ENCODE measurements at places on chromosomes 4 and X.

DNA sequence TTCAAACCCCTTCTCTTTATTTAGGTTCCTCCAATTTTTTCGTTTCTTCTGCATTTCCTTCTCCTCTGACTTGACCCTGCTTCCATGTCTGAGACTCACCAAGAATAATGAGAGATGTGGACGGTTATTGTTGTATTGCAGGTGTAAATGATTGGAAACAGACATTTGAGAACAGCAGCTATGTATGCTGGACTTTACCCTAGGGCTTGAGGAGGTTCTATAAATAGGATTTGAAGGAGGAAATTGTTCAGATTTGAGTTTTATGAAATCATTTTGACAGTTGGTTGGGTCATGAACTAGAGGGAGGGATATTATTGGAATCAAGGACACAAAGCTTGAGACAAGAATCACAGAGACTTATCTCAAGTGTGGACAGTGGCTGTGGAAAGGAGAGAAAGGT lies 614.6 kb upstream of the CPEB2 start:
- DNase-seq: no peak

- peak; percentile 53 for DNase-seq
These were observed 80.9 kb downstream of the CLDN34 start for GRCh38 chrX:10048076-10048475.

GRCh38 chrX:124228849-124229248 lies 103.6 kb upstream of the TEX13D start:
- no peak for DNase-seq

GRCh38 chr4:31035761-31036160 lies 315.6 kb downstream of the PCDH7 start:
- no peak for DNase-seq

- no peak for DNase-seq
These were observed 104.6 kb downstream of the NPFFR2 start for GRCh38 chr4:72136429-72136828.

- no peak for DNase-seq
These were observed 224.9 kb upstream of the BOD1L1 start for GRCh38 chr4:13852411-13852810.

DNA sequence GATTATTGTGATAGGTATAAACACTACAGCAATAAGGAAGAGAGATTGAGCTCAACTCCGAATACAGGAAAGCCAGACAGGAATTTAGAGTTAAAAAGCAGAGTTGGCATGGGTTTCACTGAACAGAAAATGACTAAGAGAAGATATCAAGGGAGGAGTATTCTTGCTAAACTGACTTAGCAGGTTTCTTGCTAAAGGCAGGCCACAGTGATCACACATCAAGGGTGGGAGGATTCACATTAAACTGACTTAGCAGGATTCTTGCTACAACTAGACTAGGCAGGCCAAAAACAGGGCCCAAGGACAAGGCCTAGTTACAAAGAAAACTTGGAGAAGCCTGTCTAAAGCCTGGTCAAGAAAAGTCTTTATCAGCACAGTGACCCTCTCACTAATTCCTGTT lies 195.1 kb downstream of the MAGEB5 start:
- no peak for DNase-seq

GRCh38 chrX:108396188-108396891 lies 41.9 kb downstream of the COL4A6 start:
- peak; percentile 36 for DNase-seq

DNA sequence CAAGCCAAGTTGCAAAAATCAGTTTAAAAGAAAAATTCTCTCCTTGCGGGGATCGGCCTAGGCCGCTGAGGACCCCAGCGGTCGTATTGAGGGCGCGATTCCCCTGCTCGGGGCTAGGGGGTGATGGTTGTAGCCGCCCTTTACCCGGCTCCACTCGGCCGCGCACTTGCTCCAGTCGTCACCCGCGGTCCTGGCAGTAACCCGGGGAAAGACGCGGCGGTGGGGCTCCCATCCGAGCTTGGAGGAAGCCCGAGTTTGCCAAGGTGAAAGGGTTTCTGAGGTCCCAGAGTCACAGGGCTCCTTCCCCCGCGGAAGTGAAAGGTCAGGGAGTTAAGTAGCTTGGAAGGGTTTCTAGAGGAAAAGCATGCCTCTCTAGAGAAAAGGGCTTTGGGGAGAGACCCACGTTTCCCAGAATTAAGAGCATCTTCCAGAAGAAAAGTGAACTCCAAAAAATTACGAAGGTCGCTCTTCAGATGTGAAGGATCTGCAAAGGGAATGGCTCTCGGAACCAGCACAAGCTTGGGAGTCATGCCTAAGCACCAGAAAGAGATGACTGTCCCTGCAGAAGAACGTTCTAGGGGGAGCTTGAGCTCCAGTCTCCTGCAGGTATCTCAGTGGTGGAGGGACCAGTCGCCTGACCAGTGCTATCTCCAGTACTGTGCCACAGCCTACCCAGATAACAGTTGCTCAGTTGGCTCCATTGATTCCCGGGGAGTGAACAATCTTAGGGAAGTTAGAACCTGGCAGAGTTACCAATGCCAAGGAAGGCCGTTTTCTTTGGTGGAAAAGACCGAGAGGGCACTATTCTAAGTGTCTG lies 875 bp downstream of the LAP3 start:
- peak; percentile 73 for DNase-seq

GRCh38 chr4:28675582-28675981 lies 1814.9 kb downstream of the STIM2 start:
- peak; percentile 34 for DNase-seq

DNA sequence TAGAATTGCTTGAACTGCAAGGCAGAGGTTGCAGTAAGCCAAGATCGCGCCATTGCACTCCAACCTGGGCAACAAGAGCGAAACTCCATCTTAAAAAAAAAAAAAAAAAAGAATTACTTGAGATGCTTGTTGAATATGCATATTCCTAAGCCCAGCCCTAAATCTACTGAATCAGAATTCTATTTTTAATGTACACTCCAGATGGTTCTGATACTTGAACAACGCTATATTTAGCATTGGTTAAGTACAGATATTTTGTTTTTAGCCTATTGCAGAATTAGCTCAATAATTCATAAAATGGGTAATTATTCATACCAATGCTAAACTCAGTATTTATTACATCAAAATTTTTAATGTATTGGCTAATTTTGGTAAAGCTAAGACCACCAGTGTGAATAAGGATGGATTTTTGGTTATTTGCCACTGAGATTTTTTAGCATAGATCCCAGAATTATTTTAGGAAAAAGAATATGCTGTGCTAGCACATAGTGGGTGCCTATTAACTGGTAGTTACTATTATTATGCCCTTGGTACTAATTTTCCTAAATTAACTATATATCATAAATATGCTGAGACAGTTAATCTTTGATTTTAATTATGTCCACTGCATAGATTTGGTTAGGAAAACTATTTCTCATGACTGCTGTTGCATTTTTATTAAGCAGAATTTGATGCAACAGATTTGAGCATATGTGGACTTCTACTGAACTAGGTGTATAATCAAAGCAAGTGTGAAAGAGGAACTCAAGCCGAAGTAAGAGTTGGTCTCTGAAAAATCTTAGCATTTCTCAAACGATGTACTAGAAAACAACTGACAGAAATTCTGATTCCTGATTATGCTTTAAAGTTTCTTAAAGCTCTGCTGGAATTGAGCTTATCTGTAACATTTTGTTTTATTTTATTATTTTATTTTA lies 9.2 kb downstream of the AREG start:
- DNase-seq: no peak

- DNase-seq: no peak
These were observed 3.7 kb upstream of the RHOH start for GRCh38 chr4:40193016-40193571.

GRCh38 chr4:10506077-10506476 lies 48.9 kb upstream of the ZNF518B start:
- DNase-seq: no peak

GRCh38 chrX:112677167-112677566 lies 2.6 kb downstream of the LHFPL1 start:
- DNase-seq: peak; percentile 57

- peak; percentile 26 for DNase-seq
These were observed 346.8 kb upstream of the TECRL start for GRCh38 chr4:64756016-64756415.

DNA sequence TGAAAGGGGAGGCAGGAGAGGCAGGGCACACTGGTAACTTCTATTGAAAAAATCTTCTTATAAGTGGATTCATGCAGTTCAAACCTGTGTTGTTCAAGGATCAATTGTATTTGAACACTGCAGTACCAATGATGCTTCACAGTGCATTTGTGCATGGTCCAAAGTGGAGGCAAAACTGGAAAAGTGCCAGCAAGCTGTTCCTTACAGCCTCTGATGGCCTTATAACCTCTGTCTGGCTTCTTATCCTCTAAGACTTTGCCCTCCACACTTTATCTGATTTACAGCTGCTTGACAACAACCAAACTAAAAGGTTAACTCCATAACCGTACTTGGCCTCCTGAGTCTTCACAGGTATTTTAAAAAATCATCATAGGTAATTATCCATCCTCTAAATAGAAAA lies 40.4 kb downstream of the MAGEB17 start:
- DNase-seq: no peak

- DNase-seq: peak; percentile 68
These were observed 1.5 kb downstream of the FHDC1 start for GRCh38 chr4:152937336-152938236.

DNA sequence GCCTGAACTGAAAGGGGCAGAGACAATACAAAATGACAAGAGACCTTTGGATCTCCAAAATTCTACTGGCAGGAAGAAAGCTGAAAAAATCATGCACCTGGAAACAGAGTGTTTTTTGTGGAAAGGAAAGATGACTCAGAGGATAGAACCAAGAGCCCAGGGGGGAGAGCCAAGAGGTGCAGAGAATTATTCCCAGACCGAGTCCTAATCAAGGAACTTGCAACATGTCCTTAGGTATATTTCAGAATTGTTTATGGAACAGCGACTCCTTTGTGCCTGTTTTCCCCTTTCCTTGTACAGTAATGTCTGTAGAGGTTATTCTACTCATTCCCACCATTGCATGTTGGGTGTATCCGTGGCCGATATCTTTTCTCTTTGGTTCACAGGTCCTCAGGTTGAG lies 71.7 kb downstream of the YIPF6 start:
- DNase-seq: no peak

- DNase-seq: no peak
These were observed 71.0 kb downstream of the SLC10A6 start for GRCh38 chr4:86778175-86778574.

- DNase-seq: no peak
These were observed 176.7 kb downstream of the SLC39A8 start for GRCh38 chr4:102168580-102168979.

DNA sequence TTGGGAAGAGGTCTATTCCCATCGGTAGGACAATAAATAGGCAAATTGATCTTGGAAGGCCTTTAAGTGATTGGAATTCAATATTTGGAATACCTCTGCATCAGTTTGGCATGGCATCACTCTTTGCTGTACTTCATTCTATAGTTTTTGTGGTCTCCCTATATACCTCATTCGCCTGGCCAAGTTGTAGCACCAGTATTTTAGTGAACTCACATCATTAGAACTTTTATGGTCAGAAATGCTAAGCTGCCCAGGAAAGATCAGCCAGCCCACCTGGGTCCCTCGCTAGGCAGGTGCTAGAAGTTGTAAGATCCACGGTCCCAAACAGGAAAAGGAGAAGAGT lies 40.3 kb downstream of the ZCCHC13 start:
- DNase-seq: no peak

- DNase-seq: peak; percentile 87
These were observed 404.6 kb downstream of the PRDM5 start for GRCh38 chr4:120517966-120518365.

DNA sequence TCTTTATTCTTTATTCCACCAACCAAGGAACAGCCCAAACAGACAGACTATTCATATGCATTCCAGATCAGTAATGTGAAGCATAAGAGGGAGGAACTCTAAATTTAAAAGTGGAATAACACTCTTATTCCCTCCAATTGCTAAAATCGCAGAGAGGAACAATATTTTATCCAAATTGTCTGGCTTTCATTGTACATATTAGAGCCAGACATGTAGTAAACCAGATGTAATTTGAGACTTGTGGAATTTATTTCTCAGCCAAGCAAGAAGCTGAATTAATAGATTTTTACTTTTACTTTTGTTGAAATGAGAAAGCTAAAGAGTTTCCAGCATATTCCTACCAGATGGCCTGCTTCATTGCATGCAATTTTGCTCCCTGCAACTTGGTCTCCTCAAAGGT lies 674.6 kb upstream of the SLIT2 start:
- DNase-seq: peak; percentile 3

DNA sequence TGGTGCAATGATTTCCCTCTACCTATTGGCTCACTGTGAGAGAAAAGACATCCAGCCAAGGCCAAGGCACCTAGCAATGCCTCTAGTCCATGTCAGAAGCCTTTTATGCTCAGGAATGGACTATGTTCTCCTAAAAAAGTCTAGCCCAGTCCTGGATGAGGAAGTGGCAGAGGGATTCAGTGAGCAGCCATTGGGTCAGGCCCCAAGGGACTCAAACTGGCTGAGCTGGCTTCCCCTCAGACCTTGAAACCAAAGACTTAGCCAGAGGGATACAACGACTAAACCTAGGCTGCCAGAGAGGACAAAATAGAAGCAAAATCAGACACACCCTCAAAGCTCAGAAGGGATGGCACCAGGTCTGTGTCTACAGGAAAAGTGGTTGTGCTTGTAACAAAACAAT lies 49.1 kb downstream of the ARHGEF9 start:
- DNase-seq: no peak

DNA sequence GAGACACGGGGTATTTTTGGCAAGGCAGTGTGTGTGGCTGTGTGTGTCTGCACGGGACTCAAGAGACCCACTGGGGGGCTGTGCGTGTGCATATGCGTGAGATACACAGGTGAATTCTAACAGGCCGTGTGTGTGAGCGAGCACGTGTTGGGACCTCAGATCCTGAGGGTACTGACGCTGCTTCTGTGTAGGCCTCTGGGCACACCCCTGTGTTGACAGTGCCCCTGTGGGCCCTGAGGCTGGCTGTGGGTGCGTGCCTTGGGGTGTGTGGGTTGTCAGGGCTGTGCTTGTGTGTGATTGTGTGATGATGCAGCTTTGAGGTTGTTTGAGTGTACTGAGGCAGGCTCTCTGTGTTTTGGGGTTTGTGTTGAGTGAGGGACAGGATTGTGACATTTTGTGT lies 13.9 kb downstream of the FOXP3 start:
- no peak for DNase-seq

- DNase-seq: no peak
These were observed 68.2 kb downstream of the DMP1 start for GRCh38 chr4:87718217-87718835.

GRCh38 chr4:42296196-42296595 lies 101.1 kb upstream of the SHISA3 start:
- DNase-seq: peak; percentile 14

DNA sequence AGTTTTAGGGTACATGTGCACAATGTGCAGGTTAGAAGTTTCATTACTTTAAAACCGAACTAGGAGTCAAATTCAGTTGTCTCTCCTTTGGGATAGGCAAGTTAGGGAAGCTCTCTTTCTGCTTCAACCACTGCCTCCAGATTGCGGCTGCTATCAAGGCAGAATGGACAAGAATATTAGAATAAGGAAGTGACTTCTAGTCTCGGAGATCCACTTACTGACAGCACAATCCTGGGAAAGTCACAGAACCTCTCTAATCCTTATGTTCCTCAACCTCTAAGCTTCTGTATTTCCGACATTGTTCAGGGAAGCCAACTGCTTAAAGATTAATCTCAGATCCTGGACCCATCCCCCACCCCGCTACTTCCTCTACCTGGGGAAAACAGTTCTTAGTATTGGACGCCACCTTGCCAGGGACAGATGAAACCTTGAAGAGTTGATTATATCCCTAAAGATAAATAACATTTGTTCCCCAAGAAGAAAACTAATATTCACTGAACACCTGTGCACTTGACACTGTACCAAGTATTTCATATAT lies 2.1 kb downstream of the NUP62CL start:
- DNase-seq: no peak

GRCh38 chr4:68388347-68388865 lies 38.5 kb upstream of the YTHDC1 start:
- DNase-seq: no peak

All from GM23248 (cell line).